ENCODE measurements at places on chromosomes 4 and X.
A peak's percentile ranks its signal among the peaks of the same experiment; 100 is the strongest.

DNA sequence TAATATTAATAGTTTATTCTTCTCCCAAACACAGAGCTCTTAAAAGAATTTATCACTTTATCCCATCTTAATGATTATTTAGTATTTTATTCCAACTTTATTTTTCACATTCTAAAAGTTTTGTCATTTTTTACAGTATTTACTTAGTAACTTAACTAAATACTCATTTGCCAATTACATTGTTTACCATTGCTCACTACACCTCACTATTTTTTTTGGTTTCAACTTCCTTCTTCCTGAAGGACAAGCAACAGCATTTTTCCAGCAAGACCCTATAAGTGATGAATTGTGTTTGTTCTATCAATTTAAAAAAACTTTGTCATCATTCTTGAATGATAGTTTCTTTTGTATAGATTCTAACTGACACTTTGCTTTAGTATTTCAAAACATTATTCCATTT lies 19.4 kb upstream of the SRD5A3 start:
- no peak for DNase-seq

- DNase-seq = no peak
Observed at GRCh38 chrX:55011294-55011693, 11.1 kb downstream of the APEX2 start.

GRCh38 chrX:47843363-47843762 lies 6.7 kb downstream of the ZNF81 start:
- no peak for DNase-seq

- DNase-seq = no peak
Observed at GRCh38 chr4:8568068-8568668, 12.0 kb upstream of the GPR78 start.

DNA sequence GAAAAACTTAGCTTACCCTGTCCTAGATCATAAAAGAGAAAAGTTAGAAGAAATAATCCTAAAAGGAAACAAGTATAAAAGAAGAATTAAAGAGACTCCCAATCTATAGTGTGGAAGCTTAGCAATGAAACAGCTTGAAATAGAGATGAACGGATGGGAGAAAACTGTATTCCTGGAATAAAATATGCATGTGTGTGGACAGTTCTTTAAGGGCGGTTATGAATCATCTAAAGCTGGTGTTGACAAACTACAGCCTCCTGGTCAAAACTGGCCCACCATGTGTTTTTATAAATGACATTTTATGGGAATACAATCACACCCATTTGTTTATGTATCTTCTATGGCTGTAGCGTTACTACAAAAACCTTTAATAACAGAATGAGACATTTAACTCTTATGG lies 69.4 kb downstream of the OR13H1 start:
- no peak for DNase-seq

GRCh38 chrX:84046403-84046984 lies 141.5 kb downstream of the RPS6KA6 start:
- peak; percentile 6 for DNase-seq

DNA sequence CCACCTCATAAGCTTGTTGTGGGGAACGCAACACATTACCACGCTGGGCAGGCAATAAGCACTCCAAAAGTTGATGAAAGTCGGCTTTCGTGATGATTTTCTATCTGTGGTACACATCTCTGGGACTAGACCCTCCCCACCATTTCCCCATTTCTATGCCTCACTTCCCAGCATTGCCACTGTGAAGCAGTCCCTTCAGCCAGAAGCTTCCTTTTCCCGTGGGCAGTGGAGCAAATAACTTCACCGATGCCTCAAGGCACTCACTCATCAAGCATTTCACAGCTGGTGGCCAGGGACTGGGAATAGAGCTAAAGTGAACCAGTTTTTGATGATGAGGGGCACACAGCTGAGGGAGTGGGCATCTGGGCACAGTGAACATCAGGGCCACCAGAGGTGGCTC lies 18.9 kb downstream of the C4orf50 start:
- no peak for DNase-seq

DNA sequence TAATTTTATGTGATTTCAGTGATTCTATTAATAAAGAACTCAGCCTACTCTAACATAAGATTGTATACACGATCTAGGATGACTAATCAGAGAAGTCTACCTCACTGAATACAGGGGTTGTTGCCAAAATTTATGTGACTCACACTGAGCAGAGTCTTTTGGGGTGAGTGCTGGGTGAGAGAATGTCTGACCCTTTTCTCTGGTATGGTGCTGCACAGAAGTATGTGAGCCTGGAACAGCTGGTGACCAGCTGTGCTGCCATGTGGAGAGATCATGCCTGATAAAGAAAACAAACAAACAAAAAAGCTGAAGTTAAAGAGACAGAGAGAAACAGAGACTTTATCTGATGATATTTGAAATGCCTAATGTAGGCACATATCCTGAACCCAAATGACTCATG lies 618.1 kb upstream of the GRIA3 start:
- no peak for DNase-seq

GRCh38 chr4:182318256-182318655 lies 75.1 kb downstream of the TENM3 start:
- no peak for DNase-seq

- peak; percentile 7 for DNase-seq
Observed at GRCh38 chr4:157220371-157220881, at the start of gene GRIA2. TSS of gene GRIA2 (plus strand) at chr4:157220728. CDS start at chr4:157221043, 315 bp downstream.

DNA sequence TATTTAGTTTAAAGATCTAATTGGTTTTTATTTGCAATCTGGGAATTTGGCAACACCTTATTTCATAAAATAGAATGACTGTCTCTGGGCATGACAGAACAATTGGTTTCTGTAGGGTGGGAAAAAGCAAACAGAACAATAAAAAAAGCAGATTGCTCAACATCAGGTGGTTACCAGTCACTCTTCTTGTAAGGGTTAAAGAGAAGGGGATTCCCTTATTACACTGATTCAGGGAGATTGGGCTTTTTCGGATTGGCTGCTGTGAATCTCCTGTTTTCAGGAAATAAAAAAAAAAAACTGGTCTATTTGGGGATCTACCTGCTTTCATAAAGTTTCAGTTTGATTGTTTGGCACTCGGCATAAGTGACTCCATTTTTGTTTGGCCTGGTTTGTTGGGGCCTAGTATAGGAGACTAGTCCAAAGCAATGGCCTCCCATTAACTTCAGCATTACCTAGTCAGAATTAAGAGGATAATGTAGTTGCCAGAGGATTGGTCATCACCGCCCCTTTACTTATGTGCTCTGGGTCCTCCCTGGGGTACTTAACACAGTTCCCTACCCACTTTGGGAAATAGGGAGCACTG lies 380.5 kb downstream of the IDS start:
- peak; percentile 16 for DNase-seq

DNA sequence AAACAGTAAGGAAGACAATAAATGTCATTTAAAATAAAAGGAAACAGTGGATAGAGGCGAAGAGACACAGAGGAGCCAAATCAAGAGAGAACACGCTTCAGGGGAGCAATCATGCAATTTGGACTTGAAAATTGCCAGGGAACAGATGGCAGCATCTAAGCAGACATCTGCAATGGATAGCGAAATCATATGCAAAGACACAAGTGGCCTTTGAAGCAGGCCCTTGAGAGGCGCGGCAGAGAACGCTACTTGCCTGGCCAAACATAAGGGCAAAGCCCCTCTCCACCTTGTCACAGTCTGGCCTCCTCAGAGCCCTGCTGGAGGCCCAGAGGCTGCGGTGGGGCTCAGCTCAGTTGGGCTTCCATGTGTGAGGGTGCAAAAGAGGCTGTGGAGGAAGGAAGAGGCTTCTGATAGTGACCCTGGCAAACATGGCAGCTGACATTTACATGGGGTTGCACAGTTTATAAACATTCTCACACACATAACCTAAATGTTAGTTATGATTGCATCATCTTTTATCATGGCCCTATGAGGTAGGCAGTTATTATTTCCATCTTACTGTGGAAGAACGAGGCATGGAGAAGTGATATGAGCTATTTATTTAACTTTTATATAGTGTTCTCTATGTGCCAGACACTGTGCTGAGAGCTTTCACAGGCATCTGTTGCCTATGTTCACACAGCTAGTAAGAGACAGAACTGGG lies 18.3 kb downstream of the ADGRG4 start:
- DNase-seq = no peak

- DNase-seq = no peak
Observed at GRCh38 chr4:8866828-8867623, 4.6 kb downstream of the HMX1 start.

- DNase-seq = no peak
Observed at GRCh38 chr4:56659946-56660345, 21.1 kb downstream of the HOPX start.

- no peak for DNase-seq
Observed at GRCh38 chr4:7364979-7365378, 69.8 kb downstream of the PSAPL1 start.

- peak; percentile 88 for DNase-seq
Observed at GRCh38 chr4:173169428-173170181, 994 bp downstream of the GALNT7 start.

DNA sequence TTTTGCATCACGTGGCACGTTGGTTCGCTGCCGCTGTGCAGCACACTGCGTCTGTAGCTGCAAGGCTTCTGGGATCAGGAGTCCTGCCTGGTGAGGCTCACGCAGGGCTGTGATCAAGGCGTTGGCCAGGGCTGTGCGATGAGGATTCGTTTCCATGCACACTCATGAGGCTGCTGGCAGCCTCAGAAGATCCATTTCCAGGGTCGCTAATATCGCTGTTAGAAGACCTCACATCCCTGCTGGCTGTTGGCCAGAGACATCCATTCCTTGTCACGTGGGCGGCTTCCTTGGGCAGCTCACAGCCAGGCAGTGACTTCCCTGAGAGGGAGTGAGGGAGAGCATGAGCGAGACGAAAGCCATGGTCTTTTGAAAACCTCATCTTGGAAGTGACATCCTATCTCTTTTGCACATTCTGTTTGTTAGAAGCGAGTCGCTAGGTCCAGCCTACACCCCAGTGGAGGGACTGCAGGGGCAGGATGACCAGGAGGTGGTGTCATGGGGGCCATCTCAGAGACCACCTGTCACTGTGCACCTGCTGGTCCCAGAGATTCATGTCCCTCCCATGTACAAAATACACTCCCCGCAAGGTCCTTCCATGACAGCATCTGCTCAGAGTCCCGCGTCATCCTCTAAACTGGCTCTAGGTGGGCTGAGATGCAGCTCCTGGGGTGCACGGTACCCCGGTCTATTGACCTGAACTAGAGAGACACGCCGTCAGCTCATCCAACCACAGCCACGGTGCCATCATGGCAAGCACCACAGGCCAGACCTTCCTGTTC lies 12.2 kb downstream of the RGS12 start:
- no peak for DNase-seq

DNA sequence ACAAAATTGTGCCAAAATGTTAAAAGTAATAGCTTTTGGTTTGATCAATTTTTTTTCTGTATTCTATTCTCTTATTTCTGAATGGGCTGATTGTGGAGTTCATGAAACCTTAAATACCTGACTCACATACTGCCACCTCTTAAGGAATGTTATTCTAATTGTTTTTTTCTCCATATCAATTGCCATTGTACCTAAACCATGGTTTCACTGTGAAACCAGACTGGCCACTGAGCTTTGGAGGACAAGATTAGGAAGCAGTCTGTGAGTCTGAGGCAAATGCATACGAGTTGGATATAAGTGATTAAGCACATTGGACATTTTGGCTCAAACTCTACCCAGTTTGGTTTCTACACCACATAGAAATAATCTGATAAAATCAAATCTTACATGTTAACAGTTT lies 184.0 kb downstream of the IQCM start:
- DNase-seq = no peak

DNA sequence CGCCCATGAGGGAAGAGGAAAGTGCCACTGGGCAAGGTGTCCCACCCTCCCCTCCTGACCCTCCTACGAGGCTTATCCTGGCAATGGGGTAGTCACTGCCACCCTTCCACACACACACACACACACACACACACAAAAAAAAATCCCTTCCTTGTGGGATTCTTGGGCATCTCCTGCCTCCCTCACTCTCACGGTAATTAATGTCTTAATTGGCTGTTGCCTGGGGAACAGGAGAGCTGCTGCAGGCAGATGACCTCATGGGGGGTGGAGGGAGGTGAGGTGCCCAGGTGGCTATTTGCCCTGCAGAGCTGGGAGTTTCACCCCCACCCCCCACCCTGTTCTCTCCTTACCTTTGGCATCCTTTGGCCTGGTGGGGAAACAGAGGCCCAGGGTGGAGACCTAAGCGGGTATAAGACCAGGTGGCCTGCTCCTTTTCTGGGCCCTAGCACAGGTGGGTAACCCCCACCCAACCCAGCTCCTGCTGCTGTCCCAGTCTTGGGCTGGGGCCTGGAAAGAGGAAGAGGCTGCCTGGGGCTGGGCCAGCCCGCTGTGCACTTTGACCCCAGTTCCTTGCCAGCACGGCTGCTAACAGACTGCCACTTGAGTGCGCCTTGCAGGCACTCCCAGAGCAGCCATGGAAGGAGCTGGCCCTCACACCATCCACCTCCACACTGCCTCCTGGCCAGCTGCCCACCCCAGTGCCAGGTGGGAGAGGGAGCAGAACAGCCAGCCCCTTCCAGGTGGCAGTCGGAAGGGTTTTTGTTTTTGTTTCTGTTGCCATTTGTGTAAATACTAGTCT lies 12.6 kb downstream of the EFNB1 start:
- no peak for DNase-seq

GRCh38 chr4:66974665-66975064 lies 570.6 kb downstream of the CENPC start:
- no peak for DNase-seq

All from inflammatory macrophage treated with lipopolysaccharide for 4 hours (primary cell).